ENCODE measurements at places on chromosomes 1 and 21.

DNA sequence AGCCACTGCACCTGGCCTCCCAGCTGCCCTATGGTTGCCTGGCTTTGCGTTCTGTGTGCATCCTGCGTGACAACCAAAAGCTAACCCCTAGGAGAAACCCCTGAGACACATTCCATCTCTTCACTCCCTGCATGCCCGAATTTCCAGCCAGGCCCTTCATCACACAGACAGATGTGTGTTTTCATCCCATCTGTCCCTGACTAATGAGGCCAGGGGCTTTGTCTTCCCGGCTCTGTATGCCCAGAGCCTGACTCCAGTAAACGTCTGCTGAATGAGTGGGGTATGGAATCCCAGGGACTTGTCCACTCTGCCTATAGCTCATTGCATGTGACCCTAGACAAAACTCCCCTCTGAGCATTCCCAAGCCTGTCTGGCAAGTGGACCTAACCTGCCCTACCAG is 9.6 kb downstream of the ESPN start:
- no peak overlapping the region for H3K4me3 ChIP-seq
- H3K4me1 ChIP-seq, result peaks cover 8% of the 10 kb centered on the region
- no peaks in the 10 kb centered on the region for H3K36me3 ChIP-seq
- H3K27me3 ChIP-seq, result peaks cover 36% of the 10 kb centered on the region
- no peak overlapping the region for H3K27ac ChIP-seq

GRCh38 chr21:15272591-15272990 is 207.8 kb upstream of the NRIP1 start:
- H3K4me1 ChIP-seq, result peaks cover 21% of the 10 kb centered on the region
- no peak for DNase-seq
- no peaks in the 10 kb centered on the region for H3K36me3 ChIP-seq
- H3K27me3 ChIP-seq, result no peaks in the 10 kb centered on the region

DNA sequence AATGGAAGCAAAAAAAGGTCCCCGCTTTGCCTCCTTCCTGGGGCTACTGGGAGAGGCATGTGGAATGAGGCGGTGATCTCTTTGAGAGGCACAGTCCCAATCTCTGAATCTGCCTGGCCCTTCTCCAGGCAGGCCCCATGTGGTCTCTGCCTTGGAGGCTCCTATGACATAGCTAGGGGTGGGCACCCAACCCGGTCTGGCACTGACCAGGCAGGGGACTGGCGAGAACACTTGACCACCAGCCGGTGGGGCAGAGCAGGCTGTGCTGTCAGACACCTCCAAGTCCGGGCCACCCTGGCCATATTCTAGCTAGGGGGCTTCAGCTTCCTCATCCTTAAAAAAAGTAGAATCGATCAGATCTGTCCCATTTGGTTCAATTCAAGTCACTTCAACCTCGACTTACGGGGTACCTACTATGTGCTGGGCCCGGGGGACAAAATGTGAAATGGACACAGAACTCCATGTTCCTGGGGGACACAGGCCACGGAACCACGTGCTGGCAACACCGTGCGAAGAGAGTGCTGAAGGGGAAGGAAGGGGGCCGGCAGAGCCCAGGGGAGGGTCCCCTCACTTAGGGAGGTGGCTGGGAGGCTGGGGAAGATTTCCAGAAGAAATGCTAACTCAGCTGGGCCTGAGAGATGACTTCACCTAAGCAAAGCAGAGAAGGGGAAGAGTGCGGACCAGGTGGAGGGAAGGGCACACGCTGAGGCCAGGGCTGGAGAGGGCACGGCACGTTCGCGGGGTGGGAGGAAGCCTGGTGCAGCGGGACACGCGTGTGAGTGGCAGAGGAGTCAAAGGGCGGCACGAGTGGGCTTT is 33.3 kb downstream of the HSPG2 start:
- H3K4me1 ChIP-seq, result peaks cover 26% of the 10 kb centered on the region
- H3K36me3 ChIP-seq, result peaks cover 2% of the 10 kb centered on the region
- no peak for DNase-seq
- no peaks in the 10 kb centered on the region for H3K27me3 ChIP-seq
- no peak overlapping the region for H3K4me3 ChIP-seq
- H3K27ac ChIP-seq, result no peak overlapping the region

- no peaks in the 10 kb centered on the region for H3K27me3 ChIP-seq
- no peaks in the 10 kb centered on the region for H3K36me3 ChIP-seq
- no peak overlapping the region for H3K27ac ChIP-seq
- H3K4me1 ChIP-seq, result peaks cover 8% of the 10 kb centered on the region
- DNase-seq, result no peak
- H3K4me3 ChIP-seq, result no peak overlapping the region
Observed at GRCh38 chr1:21064057-21064456, 112.6 kb downstream of the EIF4G3 start.

DNA sequence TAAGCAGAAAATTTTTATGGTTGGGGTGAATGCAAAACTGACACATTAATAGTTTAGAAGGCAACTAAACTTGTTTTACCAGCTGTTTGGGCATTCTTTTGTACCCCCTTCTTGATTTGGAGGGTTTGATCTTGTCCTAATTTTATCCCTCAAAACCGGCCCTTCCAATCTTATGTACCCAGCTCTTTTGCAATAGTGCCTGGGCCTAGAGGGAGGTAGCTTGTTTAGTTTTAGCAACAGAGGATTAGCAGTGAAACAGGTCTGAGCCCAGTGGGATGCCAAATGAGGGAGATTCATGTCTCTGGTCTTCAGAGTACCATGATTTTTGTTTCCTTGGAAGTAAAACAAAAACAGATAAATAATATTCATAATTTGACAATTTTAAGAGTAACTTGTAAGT is 45.1 kb downstream of the CRP start:
- H3K4me3 ChIP-seq, result no peak overlapping the region
- H3K36me3 ChIP-seq, result no peaks in the 10 kb centered on the region
- H3K27ac ChIP-seq, result no peak overlapping the region
- H3K27me3 ChIP-seq, result no peaks in the 10 kb centered on the region
- H3K4me1 ChIP-seq, result no peaks in the 10 kb centered on the region

DNA sequence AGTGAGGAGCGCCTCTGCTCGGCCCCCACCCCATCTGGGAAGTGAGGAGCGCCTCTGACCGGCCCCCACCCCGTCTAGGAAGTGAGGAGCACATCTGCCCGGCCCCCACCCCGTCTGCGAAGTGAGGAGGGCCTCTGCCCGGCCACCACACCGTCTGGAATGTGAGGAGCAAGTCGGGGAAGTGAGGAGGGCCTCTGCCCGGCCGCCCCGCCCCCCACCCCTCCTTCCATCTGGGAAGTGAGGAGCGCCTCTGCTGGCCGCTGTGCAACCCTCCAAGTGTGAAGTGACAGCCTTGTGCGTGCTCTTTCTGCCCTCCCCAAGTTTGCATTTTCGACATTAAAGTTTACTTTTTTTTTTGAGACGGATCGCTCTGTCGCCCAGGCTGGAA is 5.1 kb upstream of the ZZZ3 start:
- peak overlapping the region; percentile 75 for H3K4me3 ChIP-seq
- peak overlapping the region; percentile 78 for H3K27ac ChIP-seq
- peak; percentile 40 for DNase-seq
- peaks cover 11% of the 10 kb centered on the region for H3K36me3 ChIP-seq
- peaks cover 15% of the 10 kb centered on the region for H3K4me1 ChIP-seq

DNA sequence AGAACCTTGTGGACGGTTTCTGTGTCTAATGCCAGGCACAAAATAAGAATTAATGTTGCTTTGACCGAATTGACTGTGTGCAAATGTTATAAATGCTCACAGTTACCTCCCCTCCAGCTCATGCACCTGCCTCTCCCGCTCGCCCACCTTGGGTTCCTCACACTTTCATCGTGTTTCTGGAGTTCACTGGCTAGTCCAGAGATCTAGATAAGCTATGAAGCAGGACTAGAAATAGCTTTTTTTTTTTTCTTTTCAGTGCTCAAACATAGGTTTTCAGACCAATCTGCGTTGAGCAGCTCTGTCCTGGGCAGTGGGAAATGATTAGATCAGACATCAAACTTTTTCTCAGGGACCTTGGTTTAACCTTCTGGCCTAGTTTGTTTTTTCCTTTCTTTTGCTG is 11.1 kb downstream of the TENT5C start:
- no peak overlapping the region for H3K4me3 ChIP-seq
- DNase-seq, result no peak
- H3K27ac ChIP-seq, result no peak overlapping the region
- H3K4me1 ChIP-seq, result peaks cover 20% of the 10 kb centered on the region

GRCh38 chr1:89351597-89352311 is 12.1 kb upstream of the GBP6 start:
- no peak overlapping the region for H3K27ac ChIP-seq
- no peaks in the 10 kb centered on the region for H3K36me3 ChIP-seq
- DNase-seq, result no peak
- peaks cover 13% of the 10 kb centered on the region for H3K27me3 ChIP-seq
- H3K4me3 ChIP-seq, result no peak overlapping the region

DNA sequence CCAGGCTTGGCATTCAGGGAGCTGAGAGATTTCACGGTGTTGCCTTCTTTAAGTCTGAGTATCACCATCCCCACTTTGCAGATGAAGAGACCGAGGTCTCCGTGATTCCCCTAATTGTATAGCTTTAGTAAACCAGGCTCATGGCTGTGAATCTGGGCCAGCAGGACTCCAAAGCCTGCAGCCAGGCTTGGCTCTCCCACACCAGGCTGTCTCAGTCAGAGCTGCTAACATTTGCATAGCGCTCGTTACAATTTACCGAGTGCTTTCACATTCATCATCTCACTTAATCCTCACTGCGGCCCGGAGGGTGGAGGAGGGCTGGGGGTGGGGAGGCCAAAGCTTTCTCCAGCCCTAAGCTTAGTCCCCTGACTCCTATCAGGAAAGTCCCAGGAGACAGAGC is 11.7 kb downstream of the C1orf94 start:
- no peak for DNase-seq
- no peak overlapping the region for H3K4me3 ChIP-seq
- H3K4me1 ChIP-seq, result no peaks in the 10 kb centered on the region
- H3K27me3 ChIP-seq, result peaks cover 69% of the 10 kb centered on the region
- H3K27ac ChIP-seq, result no peak overlapping the region
- no peaks in the 10 kb centered on the region for H3K36me3 ChIP-seq

DNA sequence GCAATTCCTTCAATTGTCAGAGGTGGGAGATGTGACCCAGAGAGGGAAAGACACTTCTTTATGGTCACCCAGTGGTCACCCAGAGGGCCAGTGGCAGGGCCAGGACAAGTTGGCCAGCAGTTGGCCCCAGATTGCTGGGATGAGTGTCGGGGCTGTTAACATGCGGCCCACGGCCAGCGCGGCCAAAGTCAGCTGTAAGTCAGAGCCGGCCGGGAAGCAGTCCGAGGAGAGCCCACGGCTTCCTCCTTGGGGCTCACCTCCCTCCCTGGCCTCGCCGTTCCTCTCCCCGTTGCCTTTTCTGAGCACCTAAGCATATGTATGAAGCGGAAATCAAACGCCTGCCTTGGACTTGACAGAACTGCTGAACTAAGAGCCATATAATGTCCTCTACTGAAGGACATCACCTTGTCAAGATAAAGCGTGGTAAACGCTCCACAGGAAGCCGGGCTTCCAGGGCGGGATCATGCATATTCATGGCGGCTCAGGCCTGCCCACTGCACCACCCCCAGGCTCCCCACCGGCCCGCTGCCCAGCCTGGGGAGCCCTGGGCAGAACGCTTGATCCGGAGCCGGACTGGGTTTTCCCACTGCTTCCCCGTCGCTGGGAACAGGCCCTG is 245.4 kb upstream of the POU3F1 start:
- H3K4me1 ChIP-seq, result no peaks in the 10 kb centered on the region
- H3K27me3 ChIP-seq, result peaks cover 75% of the 10 kb centered on the region
- H3K36me3 ChIP-seq, result no peaks in the 10 kb centered on the region
- H3K27ac ChIP-seq, result no peak overlapping the region
- peak overlapping the region; percentile 45 for H3K4me3 ChIP-seq

- peaks cover 25% of the 10 kb centered on the region for H3K4me1 ChIP-seq
- peaks cover 31% of the 10 kb centered on the region for H3K27me3 ChIP-seq
- no peaks in the 10 kb centered on the region for H3K36me3 ChIP-seq
- DNase-seq, result no peak
Observed at GRCh38 chr1:145887631-145888030, 2.0 kb upstream of the ANKRD35 start.

- peak; percentile 64 for DNase-seq
- no peaks in the 10 kb centered on the region for H3K36me3 ChIP-seq
Observed at GRCh38 chr1:1298861-1299685, 8.7 kb downstream of the ACAP3 start.

DNA sequence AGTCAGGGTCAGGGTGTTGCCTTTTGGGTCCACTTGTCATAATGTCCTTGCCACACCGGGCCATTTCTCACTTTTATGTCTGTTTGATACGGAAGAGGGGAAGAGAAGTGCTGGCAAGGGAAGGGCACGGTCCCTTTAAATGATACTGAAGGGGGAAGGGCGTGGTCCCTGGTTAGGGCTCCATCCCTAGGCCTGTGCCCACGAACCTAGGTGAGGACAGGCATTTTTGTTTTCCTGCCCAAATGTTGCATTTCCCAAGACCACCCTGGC is 25.2 kb downstream of the B3GALT5 start:
- peaks cover 25% of the 10 kb centered on the region for H3K4me1 ChIP-seq
- no peak for DNase-seq
- H3K4me3 ChIP-seq, result no peak overlapping the region
- H3K36me3 ChIP-seq, result no peaks in the 10 kb centered on the region

DNA sequence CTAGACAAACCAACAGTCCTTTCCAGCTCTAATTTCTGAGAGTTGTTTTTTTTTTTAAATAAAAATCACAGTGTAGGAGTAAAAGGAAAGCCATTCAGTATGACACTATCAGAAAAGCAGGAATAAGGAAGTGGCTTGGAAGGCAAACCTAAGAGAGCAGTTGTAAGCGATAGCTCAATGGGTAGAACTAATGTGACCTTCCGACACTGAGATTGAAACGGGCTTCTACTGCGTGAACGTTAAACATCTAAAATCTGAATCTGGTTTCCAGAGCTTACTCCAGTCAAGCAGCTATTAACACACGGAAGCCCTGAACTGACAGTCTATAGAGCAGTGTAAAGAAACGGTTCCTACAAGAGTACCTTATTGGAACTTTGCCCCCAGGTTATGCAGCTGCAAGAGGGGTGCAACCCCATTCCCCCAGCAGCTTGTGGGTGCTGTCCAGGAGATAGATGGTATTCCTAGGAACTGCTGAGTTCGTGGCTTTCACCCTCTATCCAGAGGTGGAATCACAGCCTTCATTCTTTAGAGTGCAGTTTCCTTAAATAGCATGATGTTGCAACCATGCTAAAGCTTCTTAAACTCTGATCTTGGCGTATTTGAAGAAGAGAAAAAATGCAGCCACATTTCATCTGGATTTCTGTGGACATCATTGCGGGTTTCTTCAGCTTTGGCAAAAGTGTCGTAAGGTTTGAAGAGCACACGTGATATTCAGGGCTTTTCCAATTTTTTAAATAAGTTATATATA is 3.3 kb upstream of the IRF2BP2 start:
- peak overlapping the region; percentile 100 for H3K27ac ChIP-seq
- no peak for DNase-seq
- peaks cover 66% of the 10 kb centered on the region for H3K4me1 ChIP-seq
- peaks cover under 1% of the 10 kb centered on the region for H3K36me3 ChIP-seq

- peaks cover 15% of the 10 kb centered on the region for H3K4me1 ChIP-seq
- H3K27ac ChIP-seq, result no peak overlapping the region
- DNase-seq, result no peak
- H3K4me3 ChIP-seq, result no peak overlapping the region
Observed at GRCh38 chr1:163271535-163271934, 50.2 kb upstream of the NUF2 start.

Measured in mesothelial cell of epicardium (in vitro differentiated cells).